GM03348 (cell line): ENCODE measurements at places on chromosomes 5 and 9.

DNA sequence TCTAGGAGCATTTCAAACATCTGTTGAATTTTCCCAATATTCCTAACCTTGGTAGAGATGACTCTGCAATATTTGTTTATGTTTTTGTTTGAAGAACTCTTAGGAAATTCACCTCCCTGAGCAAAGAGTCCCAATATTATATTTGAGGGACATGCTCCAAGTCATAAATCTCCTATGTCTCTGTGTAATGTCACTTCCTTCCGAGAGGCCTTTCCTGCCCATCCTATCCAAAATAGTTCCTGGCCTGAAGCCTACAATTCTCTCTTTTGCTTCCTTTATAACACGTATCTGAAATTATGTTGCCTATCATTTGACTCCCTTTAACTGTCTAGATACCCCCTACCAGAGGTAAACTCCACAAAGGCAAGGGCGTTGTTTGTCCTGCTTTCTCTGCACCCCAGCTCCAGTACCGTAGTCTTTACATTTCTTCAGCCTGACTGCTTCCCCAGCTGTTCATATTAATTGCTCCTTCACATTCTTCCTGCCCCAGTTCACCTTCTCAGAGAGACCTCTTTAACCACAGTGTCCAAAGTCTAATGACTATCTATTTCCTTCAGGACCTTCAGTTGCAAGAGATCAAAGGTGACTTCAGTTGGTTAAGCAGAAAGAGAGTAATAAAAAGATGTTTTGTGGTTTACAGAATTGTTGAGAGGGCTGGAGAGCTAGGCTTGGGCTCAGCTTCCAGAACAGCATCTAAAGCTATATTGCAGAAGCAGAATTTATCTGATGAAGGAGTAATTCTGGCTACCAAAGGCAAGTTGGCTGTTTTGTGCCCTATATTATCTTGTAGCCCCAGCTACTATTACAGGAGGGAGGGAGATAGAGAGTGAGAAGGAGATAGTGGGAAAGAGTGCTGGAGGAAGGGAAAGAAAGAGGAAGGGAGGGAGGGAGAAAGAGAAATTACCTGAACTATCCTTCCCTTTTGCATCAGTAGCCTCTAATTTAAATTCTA lies 109.3 kb upstream of the TMEM161B start:
- DNase-seq, result no peak

- DNase-seq, result no peak
Observed at GRCh38 chr5:74116266-74116665, 490.3 kb downstream of the ARHGEF28 start.

DNA sequence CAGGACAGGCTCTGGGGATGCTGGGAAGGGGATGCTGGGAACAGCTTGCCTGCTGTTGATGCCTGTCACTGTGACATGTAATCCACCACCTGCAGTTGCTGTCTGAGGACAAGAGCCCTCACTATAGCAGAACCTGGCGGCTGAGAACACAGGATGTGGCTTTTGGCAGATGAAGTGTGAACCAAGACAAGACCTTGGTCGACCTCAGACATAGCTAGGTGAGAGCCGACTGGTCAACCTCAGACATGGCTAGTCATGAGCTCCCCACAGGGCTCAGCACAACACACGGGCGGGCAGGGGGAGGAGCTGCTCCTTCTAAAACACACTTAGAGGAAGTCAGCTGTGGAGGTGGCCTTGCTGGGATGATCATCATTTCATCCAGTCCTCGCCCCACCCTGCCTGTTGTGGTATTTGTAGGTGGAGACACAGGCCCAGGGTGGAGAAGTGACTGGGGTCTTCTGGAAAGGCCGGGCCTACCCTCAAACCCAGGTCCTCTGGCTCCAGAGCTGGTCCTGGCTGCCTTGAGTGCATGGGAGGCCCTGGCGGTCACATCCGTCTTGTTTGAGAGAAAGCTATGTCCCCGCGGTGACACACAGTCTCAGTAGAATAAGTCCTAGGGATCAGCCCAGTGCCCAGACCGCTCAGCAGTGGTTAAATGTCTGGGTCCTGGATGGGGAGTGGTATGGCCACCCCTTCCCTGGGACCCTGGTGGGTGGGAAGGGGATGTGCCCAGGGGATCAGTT lies 6.1 kb downstream of the SUSD3 start:
- no peak for DNase-seq

DNA sequence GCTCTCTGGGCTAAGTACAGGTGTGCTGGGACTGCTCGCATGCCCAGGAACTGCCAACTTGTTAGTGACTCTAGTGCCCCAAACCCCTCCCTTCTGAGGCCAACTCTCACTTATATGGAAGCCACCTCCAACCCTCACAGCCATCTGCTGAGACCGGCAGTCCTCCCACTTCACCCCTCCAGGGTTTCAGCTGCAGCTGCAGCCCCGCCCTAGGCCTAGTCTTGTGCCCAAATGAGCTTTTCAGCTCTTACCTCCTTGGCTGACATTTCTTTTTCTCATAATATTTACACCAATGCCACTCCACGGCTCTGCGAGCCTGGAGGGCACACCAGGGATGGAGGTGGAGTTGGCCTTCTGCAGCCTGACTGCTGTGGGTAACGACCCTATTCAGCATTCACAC lies 166.6 kb downstream of the ROR2 start:
- DNase-seq, result no peak

DNA sequence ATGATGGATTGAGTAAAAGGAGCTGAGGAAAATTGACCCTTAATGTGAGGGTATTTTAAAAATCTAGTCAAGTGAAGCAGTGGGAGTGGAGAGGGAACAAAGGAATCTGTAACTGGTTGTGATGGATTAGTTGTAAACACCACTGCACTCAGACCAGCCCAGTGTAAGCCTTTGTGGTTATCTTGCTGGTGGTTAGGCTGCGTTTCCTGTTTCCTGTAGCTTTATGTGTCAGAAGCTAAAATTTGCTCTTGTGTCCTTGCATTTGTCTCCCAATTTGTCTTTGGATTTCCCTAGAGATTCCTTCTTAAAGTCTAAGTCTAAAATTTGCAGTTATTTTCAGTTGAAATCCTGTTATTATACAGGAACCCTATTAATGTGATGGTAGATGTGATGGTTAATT lies 6.3 kb downstream of the IFNA21 start:
- no peak for DNase-seq

- DNase-seq, result no peak
Observed at GRCh38 chr5:150505041-150505511, 2.9 kb upstream of the NDST1 start.

DNA sequence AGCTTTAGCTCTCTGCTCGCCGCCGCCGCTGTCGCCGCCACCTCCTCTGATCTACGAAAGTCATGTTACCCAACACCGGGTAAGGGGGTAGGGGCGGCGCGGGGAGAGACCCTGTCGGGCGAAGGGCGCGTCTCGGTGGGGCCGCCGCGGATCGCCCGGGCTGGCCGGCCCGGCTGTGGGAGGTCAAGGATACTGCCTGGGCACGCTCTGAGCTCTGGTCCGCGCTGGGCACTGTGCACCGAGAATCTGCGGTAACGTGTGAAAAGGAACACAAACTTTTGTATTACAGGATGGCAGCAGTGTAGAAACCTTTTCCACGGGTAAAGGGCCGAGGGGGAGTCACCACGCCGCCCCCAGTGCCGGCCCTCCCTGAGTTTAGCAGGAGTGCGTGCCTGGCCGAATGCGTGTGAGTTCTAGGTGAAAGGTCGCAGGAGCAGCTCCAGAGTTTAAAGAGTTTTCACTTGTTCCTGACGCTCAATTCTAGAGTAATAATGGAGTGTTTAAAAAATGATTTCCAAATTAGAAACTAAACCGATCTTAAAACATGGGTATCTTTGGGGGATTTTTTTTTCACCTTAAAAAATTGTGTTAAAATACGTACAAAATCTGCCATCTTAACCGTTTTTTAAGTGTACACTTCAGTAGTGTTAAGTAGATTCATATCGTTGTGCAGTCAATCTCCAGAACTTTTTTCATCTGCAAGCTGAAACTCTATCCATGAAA lies at the start of gene HSDL2:
TSS of gene HSDL2 (plus strand) at position 7 of the 723 bp plus-strand sequence. CDS start at position 63, 56 bp downstream.
- no peak for DNase-seq

GRCh38 chr9:128138001-128138400 lies 10.5 kb upstream of the PTGES2 start:
- DNase-seq, result no peak

GRCh38 chr5:148427370-148428042 lies 43.7 kb downstream of the FBXO38 start:
- DNase-seq, result no peak

GRCh38 chr5:39185761-39186160 lies 33.6 kb downstream of the FYB1 start:
- DNase-seq, result no peak
